Calu3 (cell line): ENCODE measurements at places on chromosomes 4 and X. TPM values are rescaled to one million over a fixed set of nuclear protein-coding genes. Genes with fewer than 3 reads are reported as not detected.

NUP54 gene
- 33.9 and 40.8 TPM in 2 replicates for total RNA-seq

GYPE gene
- total RNA-seq, result not detected in 2 replicates

ZNF718 gene
- 14.6 and 15.2 TPM in 2 replicates for total RNA-seq

PNMA5 gene
- total RNA-seq, result not detected in 2 replicates

CXorf65 gene
- total RNA-seq, result not detected in 2 replicates

- H3K36me3 ChIP-seq, result no peaks in the 10 kb centered on the region
- DNase-seq, result no peak
- H3K27ac ChIP-seq, result no peak overlapping the region
- H3K4me3 ChIP-seq, result no peak overlapping the region
- no peaks in the 10 kb centered on the region for H3K4me1 ChIP-seq
- no peaks in the 10 kb centered on the region for H3K27me3 ChIP-seq
These were observed 55.3 kb downstream of the CCDC158 start for GRCh38 chr4:76365636-76366035.

GRCh38 chr4:97910005-97910404 is 233.3 kb downstream of the STPG2 start:
- H3K4me3 ChIP-seq, result no peak overlapping the region
- H3K4me1 ChIP-seq, result peaks cover 13% of the 10 kb centered on the region
- DNase-seq, result no peak
- no peaks in the 10 kb centered on the region for H3K27me3 ChIP-seq

- H3K27ac ChIP-seq, result no peak overlapping the region
- no peaks in the 10 kb centered on the region for H3K36me3 ChIP-seq
- no peak overlapping the region for H3K4me3 ChIP-seq
- peaks cover 11% of the 10 kb centered on the region for H3K4me1 ChIP-seq
These were observed 59.3 kb downstream of the RWDD4 start for GRCh38 chr4:183599690-183600089.

DNA sequence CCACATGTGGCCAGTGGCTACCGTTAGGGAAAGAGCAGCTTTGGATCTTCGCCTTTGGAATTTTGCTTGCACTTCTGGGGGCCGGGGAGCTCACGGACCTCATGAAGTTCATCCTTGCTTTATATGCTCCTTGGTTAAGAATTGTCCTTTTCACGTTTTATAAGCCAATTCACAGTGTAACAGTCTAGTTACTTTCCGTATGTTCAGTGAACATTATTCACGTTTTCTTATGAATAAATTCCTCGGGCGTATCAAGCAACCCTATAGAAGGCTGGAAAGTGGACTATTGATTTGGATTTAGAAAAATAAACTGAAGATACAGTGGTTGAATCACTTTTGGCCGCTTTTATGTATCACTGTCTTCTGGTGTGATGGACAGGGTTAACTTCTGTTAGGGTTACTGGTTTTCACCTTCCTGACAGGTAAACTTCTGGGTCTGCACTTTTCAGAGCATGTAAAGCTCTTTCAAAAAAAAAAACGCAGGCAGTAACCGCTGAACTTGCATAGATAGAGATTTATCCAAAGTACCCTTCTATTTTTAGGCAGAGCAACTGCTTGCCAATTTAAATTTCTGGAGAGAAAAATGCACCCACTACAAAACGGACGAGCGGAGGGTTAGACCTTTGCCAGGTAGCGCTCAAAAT is 569 bp upstream of the PDLIM5 start:
- no peaks in the 10 kb centered on the region for H3K27me3 ChIP-seq
- no peak for DNase-seq
- H3K27ac ChIP-seq, result peak overlapping the region; percentile 47
- peak overlapping the region; percentile 82 for H3K4me3 ChIP-seq
- peaks cover 47% of the 10 kb centered on the region for H3K36me3 ChIP-seq
